NCI-H1092 treated with DMSO at 0.1 percent for 48 hours (cell line): ENCODE measurements at places on chromosomes 5 and 9.

DNA sequence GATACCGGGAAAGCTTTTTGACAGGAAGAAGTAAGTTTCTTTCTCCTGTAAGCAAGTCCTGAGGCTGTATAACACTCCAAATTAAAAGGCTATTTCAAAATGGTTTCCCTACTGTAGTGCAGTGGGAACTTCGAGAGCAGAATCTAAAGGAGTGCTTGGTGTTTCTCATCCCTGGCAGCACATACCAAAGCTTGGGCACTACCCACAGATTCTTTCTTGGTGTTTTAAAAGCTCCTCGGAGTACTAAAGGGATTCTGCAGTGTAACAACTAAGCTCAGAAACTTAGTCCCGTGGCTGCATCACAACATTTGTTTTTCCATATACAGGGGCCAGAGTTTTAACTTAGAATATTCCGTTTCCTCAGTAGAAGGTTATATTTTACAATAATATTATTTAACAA lies 5.6 kb upstream of the APC start:
- DNase-seq, result no peak

GRCh38 chr5:74063821-74064220 lies 437.8 kb downstream of the ARHGEF28 start:
- DNase-seq, result no peak

GRCh38 chr5:31500256-31500655 lies 31.6 kb downstream of the DROSHA start:
- no peak for DNase-seq

DNA sequence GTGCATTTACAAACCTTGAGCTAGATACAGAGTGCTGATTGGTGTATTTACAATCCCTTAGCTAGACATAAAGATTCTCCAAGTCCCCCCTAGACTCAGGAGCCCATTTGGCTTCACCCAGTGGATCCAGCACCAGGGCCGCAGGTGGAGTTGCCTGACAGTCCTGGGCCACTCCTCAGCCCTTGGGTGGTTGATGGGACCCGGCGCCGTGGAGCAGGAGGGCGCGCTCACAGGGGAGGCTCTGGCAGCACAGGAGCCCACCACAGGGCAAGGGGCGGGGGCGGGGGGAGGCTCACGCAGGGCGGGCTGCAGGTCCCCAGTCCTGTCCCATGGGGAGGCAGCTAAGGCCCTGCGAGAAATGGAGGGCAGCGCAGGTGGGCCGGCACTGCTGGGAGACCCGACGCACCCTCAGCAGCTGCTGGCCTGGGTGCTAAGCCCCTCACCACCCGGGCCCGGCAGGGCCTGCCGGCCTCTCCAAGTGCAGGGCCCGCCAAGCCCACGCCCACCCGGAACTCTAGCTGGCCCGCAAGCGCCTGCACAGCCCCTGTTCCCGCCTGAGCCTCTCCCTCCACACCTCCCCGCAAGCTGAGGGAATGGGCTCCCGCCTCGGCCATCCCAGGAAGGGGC lies 613.5 kb downstream of the TLE4 start:
- no peak for DNase-seq

GRCh38 chr9:126053913-126054312 lies 272.7 kb upstream of the MVB12B start:
- DNase-seq, result no peak

GRCh38 chr9:136343121-136343883 lies 16.0 kb downstream of the GPSM1 start:
- DNase-seq, result no peak

DNA sequence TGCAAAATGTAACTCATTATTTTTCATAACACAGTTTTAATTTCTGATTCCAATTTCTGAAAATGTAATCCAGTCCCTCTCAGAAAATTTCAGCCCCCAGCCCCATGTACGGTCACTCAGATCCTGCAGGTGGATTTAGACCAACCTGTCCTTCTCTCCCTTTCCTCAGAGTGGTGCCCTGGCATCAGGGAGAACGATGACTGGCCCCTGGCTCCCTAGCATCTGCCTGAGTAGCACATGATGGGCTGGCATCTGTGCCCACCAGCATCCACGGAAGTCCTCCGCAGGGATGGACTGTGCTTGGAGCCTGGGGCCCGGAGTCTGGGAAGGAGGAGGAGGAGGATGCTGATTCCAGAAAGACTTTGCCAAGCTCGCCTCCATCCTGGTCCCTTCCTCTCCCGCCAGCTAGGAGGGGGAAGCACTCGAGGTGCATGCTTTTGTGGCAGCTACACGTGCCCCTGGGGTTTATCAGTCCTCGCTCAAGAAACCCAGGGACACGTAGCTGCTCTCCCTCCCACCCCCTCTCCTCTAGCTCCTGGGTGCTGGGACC lies 54.4 kb upstream of the RUFY1 start:
- DNase-seq, result no peak

GRCh38 chr5:42225009-42225408 lies 198.2 kb upstream of the GHR start:
- DNase-seq, result no peak

GRCh38 chr5:123371575-123372179 lies 51.5 kb downstream of the CEP120 start:
- no peak for DNase-seq

GRCh38 chr5:78280261-78280660 lies 14.2 kb downstream of the AP3B1 start:
- DNase-seq, result no peak

DNA sequence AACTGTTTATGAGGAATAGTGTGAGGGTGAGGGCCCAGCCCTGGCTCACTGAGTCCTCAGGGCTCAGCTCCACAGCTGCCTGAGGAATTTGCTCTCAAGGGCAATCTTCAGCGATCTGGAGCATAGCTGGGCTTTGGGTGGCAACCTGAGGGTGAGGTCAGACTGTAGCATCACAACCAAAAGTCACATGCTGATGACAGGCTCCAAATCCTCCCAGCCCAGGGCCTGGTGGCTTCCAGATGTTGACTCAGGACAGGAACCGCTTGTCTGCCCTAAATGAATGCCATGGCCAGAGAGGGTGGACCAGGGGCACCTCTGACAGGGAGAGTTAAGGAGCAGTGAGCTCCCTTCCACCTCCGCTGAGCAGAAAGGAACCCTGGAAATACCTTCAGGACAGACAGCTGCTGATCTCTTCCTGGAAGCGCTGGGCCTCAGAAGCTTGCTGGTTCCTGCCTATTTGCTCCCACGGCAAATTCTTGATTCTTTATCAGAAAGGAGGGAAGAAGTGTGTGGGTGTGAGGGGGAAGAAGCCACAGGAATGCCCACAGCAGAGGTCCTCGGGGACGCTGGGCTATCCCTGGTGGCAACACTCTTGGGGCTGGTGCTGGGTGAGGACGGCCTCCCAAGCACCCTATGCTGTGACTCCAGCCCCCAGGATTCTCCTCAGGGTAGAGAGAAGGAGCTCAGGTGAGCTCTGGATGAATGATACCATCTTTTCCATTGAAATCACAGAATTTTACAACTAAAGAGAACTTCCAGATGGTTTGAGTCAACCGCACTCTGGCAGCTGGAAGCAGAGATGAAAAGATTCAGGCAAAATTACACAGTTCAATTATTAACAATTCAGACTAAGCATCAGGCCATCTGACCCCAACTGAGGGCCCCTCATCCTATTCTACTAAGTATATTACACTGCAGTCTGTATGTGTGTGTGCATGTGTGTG lies 13.8 kb upstream of the CTSL start:
- no peak for DNase-seq

- DNase-seq, result no peak
Observed at GRCh38 chr9:6834306-6834705, 76.5 kb downstream of the KDM4C start.

DNA sequence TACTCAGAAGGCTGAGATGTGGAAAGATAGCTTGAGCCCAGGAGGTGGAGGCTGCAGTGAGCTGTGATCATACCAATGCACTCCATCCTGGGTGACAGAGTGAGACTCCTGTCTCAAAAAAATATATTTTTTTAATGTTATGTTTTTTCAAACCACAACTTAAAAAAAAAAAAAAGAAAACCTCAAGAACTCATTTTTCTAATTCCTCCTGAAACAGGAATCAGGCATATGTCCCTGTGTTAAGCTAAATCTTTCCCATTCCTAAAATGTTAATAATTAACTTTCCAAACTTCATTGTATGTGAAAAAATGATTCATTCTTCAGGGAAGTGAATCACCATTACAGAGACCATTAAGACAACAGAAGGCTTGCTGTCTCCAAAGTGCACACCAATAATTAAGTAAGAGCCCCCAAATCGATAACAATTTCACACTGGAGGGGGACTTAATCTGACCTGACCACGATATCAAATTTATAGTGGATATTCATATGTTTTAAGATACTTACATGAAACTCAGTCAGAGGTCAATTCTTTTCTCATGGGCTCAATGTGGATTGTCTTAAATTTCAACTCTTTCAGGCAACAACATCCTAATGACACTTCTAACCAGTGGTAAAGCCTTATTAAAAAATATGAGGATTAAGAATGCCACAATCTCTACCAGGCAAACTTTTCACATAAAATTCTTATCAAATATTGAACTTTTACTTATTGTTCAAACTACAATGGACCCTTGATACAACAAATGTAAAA lies 5.2 kb downstream of the CEMIP2 start:
- no peak for DNase-seq
